Activated naive CD8-positive, alpha-beta T cell treated with anti-CD3 and anti-CD28 coated beads for 36 hours (primary cell): ENCODE measurements at places on chromosomes 16 and 17.

GRCh38 chr17:82667668-82668000, 19.4 kb upstream of the WDR45B start:
- H3K4me1 ChIP-seq = peaks cover 5% of the 10 kb centered on the region
- H3K27me3 ChIP-seq = no peaks in the 10 kb centered on the region
- H3K27ac ChIP-seq = no peak overlapping the region
- DNase-seq = no peak
- H3K4me3 ChIP-seq = no peak overlapping the region
- no peaks in the 10 kb centered on the region for H3K36me3 ChIP-seq

GRCh38 chr16:27520982-27521673, 28.6 kb downstream of the GTF3C1 start:
- no peak overlapping the region for H3K27ac ChIP-seq
- DNase-seq = no peak
- H3K4me3 ChIP-seq = no peak overlapping the region

DNA sequence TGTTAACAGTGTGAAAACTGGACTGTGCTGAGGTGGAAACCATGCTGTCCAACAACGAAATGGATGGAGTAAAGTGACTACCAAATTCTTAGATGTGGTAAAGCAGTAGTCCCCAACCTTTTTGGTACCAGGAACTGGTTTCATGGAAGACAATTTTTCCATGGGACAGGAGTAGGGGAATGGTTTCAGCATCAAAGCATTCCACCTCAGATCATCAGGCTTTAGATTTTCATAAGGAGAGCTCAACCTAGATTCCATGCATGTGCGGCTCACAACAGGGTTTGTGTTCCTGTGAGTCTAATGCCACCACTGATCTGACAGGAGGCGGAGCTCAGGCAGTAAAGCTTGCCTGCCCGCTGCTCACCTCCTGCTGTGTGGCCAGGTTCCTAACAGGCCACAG, 11.5 kb downstream of the SLX4 start:
- peaks cover 22% of the 10 kb centered on the region for H3K36me3 ChIP-seq
- H3K27me3 ChIP-seq = no peaks in the 10 kb centered on the region
- H3K27ac ChIP-seq = no peak overlapping the region
- DNase-seq = no peak
- H3K4me3 ChIP-seq = no peak overlapping the region

DNA sequence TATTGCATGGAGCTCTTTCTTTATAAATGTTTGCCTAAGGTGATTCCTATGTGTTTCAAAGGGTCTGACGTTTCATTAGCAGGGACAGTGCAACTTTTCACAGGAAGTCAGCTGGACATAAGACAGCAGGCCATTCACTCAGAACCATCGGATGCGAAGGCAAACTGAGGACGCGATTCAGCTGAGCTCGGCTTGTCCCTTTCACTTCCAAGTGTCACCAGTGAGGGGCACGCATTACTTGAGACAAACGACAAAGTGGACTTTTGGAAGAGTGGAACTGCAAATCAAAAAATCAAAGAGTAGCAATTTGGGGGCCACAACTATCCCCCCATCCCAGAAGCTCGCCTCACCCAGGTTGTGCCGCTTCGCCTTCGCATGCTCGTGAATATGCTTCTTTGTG, 14.6 kb downstream of the USP22 start:
- H3K27ac ChIP-seq = peak overlapping the region; percentile 51
- H3K27me3 ChIP-seq = no peaks in the 10 kb centered on the region
- no peak overlapping the region for H3K4me3 ChIP-seq
- no peak for DNase-seq

DNA sequence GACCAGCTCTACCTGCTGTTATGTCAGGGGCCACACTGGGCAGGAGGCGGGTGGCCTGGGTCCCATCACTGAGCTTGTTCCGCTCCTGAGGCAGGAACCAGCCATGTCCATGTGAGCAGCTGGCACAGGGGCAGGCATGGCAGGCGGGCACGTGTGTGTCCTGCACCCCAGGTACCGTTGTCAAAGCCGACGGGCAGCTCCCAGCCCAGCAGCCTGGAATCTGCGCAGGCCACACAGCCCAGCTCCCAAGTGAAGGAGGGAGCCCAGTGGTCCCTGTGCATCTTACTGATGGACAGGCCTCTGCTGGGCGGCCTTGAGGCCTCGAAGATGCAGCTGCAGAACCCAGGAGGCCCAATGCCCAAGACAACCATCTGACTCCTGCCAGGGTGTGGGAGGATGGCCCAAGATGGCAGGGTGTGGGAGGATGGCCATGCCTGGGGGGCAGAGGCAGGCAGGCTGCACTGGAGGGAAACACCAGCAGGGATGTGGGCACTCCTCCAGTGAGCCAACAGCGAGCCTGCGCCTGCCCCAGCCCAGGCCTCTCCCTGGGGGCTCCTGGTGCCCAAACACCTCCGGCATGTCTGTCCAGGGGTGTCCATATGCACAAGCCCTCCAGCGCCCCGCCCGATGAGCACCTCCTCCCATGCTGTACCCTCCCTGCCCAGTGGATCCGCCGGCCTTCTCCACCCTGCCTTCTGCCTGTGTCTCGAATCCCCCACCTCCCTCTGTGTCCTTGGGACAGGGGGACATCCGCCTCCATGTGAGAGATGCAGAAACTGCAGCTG, 12.8 kb downstream of the FAM83G start:
- no peak overlapping the region for H3K4me3 ChIP-seq
- no peak for DNase-seq
- peaks cover 33% of the 10 kb centered on the region for H3K4me1 ChIP-seq
- H3K27ac ChIP-seq = no peak overlapping the region
